ENCODE measurements at places on chromosomes 4 and X.

DNA sequence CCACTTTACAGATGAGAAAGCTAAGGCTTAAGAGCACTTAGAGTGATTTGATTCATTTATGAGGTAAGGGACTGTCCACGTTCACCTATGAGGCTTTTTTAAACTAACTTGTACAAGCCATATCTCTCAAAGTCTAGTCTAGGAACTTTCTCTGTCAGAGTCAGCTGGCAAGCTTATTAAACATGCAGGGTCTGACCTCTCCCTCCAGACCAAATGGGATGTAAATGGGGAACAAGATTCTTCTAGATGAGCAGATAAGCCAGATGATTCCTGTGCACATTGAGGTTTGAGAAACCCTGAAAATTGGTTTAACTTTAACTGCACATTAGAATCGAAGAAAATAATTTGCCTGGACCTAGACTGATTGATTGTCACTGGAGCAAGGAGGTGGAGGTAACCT is 160.0 kb upstream of the SPRY1 start:
- DNase-seq, result no peak

- DNase-seq, result peak; percentile 36
Measured at GRCh38 chrX:109886122-109886761, 116.7 kb upstream of the TMEM164 start.

DNA sequence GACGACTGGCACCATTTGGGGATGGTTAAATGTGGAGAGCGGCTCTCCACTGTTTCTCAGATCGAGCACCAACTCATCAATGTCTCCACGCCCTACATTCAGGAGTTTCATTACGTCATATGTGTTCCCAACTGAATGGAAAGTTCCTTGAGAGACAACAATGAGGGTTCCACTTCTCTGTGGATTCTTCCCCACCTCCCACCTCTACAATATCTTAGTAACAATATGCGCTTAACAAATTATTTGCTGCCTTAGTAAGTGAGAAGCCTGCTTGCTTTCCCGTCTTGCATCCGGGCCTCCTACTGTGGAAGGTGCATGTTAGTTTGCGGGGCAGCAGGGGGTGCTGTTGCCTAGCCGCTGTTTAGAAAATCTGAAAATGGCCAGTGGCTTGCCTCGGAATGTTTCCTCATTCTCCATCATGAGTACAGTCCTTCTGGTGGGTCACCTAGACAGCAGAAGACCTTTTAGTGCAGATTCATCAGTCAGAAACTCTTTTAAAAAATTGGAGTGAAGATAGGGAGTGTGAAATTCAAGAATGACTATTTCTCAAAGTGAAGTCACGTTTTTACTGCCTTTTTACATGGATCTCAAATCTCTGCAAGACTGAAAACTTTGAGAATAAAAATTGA is 55.7 kb downstream of the PHOX2B start:
- DNase-seq, result peak; percentile 80

GRCh38 chr4:36532670-36533379 is 251.4 kb downstream of the DTHD1 start:
- DNase-seq, result no peak

- no peak for DNase-seq
Measured at GRCh38 chr4:65661471-65661870, 8.8 kb downstream of the EPHA5 start.

GRCh38 chrX:110402091-110402849 is 43.6 kb downstream of the RTL9 start:
- no peak for DNase-seq

- DNase-seq, result no peak
Measured at GRCh38 chrX:18856645-18856997, 127.3 kb downstream of the PHKA2 start.

DNA sequence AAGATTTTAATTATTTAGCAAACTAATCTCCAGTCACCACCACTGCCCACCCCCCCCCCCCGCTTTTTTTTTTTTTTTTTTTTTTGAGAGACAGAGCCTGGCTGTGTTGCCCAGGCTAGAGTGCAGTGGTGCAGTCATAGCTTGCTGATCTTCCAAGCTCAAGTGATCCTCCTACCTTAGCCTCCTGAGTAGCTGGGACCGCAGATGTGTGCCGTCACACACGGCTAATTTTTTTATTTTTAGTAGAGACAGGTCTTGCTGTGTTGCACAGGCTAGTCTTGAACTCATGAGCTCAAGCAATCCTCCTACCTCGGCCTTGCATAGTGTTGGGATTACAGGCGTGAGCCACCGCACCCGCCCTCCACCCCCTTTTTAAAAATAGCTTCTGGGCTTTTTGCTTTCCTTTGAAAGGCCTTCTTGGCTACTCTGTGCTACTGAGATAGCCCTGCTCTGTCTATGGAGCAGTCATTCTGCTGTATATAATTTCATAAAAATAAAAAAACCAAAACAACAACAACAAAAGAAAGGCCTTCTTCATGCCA is 18.7 kb downstream of the TXLNG start:
- DNase-seq, result no peak

DNA sequence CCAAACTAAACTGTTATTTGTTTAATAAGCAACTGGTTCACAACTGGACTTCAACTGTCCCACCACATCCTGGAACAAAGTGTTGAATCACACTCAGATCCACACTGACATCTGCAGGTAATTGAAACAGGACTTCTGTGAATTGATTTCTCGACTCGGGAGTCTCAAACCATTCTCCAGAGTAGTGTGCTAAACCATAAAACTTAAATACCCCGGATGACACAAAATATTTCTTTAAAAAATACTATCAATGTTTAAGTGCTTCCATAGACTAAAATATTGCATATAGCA is 95.4 kb upstream of the PLAC1 start:
- DNase-seq, result no peak

DNA sequence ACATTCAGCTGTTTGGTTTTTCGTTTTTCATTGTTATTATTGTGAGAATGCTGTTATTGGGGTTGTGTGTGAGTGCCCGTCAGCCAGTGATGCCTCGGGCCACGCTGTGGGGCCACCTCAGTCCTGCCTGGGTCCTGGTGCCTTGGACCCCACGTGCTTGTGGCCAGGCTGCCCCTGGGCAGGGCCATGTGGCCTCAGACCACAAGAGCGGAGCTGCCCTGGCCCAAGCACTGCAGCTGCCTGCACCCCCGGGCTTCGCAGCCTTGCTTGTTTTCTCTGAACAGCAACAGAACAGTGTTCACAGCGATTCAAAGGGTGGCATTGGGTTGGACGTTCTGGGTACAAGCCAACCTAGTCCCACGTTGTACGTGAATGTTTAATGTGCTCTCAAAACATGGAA is 56.9 kb downstream of the CPLX1 start:
- no peak for DNase-seq

DNA sequence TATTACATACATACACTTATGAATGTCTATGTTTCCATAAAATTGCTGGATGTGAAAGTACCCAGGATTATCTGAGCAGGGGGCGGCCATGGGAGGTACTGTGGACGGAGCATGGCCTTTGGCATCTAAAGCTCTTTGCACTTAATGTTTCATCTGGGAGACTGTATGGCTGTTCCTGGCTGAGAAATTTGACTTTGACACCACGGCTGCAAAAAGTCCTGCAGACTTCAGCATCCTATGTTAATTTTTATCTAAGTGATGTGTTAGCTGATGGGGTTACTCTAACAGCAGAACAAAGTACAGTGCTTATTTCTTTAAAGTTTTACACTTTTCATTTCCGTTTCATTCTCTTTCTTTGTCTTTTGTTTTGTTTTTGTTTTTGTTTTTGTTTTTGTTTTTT is 139.8 kb upstream of the STX18 start:
- no peak for DNase-seq

DNA sequence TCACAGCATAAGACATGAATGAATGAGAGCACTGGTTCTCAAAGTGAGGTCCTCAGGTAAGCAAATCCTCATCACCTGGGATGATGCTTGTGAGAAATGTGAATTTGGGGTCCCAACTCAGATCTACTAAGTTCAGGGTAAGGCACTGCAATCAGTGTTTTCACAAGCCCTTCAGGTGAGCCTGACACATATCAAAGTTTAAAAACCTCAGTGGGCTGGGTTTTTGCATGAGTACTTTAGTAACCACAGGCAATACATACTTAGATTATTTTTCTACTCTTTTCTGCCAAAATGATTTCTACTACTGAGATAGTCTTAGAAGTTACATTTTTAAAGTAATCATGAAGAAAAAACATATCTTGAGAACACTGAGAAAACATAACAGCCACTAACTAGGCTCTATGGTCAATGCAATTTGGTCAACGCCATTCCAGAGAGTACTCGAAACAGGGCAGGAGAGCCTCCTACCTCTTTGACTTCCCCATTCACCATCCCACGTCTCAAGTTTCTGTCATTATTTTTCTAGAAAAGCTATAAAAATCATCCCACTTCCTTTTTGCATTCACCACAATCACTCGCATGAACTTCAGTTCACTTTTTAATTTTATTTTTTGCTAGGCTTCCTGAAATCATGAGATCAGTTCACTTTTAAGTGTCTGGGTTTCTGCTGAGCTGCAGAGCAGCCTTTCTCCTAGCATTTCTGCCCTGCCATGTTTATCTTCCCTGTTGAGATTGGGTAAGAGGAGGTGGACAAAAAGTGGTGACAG is 73.8 kb downstream of the MFAP3L start:
- no peak for DNase-seq

- DNase-seq, result no peak
Measured at GRCh38 chrX:139844884-139845283, 88.0 kb downstream of the ATP11C start.

- no peak for DNase-seq
Measured at GRCh38 chrX:151765026-151765425, 30.5 kb downstream of the CNGA2 start.

DNA sequence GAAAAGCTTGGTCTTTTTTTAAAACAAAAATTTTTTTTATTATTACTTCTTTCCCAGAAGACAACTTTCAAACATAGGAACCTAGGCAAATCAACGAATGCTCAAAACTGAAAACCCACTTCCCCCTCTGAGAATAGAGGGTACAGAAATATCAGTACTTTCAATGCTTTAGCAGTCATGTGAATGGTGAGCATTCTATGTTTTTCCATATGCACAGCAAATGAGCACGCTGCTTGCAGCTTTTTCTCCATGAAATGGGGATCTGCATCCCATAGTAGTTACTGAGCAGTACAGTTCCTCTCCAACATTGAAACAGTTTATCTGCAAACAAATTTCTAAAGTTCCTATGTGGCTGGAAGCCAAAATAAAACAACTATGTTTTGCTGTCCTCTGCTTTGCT is 108.4 kb upstream of the BMP2K start:
- no peak for DNase-seq

DNA sequence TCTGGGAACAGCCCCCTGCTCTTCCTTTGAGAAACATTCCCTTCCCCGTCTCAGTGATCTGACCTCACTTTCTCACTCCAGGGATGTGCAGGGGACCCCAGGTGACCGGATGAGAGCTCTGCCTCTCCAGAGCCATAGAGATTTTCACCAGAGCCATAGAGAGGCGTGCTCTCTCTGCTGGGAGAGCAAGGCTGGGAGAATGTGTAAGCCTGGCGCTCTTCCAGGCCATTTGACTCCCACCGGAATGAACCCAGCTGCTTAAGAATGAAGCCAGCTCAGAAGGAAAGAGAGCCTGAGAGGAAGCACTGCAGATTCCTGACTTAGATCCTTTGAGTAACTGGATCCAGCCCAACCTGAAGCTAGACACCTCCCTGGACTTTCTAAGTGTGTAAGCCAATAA is 106.4 kb downstream of the DHX15 start:
- no peak for DNase-seq

- peak; percentile 3 for DNase-seq
Measured at GRCh38 chrX:51860679-51861078, 32.7 kb upstream of the MAGED1 start.

DNA sequence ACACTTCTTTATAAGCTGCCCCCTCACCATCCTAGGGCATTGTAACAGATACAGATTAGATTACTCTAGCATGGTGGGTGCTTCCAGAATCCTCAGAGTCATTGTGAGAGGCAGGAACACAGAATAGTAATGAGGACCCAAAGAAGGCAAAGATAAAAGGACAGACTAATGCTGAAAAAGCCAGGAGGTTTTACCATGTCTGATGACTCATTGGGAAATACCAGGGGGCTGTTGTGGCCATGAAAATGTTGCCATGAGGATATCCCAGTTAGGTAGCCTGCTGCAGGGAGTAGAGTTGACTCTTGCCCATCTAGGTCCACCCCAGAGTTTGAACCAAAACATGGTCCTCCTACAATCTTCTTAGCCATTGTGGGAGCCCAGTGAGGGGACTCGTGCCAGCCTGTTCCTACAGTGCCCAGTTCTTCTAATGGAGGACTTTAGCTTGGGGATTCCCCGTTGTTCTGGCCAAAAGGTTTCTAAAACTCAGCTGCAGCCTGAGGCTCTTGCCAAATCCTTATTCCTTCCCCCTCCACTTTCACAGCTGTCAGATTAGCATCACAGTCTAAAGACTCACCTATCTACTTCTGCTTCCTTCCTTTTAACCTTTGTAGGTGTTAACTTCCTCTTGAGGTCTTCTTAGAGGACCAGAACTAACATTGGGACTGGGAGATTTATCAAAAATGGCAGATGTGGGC is 586.0 kb upstream of the AADAT start:
- DNase-seq, result no peak

DNA sequence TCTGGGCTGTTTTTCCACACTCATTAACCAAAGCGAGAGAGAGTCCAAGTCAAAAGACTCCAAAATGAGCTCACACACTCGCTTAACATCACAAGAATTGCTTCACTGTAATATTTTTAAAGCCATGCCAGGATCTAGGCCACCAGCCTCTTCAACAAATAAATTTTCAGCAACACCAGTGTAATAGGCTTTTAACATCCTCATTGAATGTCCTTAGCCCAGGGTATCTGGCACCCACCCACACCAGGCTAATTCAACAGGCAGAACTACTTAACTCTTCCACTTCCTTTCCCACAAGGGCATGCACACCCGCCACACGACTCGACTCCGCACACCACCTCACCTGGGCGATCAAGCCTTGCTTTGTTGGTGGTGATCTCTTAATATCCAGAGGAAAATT is 34.2 kb downstream of the FAT1 start:
- no peak for DNase-seq

GRCh38 chrX:100194082-100194775 is 215.8 kb downstream of the PCDH19 start:
- DNase-seq, result no peak

- DNase-seq, result no peak
Measured at GRCh38 chr4:2332201-2332975, 70.5 kb upstream of the MXD4 start.

DNA sequence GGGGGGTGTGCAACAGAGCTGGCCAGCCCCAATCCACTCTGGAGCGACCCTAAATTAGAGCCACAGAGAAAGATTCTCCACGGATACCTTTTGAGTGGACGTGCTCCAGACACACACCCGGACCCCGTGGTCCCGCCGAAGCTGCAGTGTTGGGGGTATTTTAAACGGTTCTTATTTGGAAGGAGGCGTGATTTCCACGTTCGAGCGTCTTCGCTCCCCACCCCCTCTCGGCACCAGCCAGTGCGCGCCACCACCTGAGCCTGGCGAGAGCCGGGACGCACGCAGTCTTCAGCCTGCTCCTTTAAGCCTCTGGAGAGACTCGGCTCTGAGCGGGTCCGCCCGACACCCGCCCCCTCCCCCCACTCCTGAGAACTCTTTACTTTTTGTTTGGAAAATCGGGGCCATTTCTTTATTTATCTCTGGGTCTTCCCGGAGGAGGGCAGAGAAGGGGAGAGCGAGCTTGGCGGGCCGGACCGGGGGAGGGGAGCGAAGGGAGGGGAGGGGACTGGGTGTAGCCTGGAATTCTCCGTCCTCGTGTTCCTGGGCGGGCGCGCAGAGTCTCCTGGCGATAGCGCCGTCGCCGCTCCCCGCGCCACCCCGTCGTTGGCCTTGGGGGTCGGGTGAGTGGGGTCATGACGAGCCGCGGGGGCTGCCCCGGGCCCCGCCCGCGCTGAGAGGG is 668 bp upstream of the PTCHD1 start:
- no peak for DNase-seq

- DNase-seq, result no peak
Measured at GRCh38 chr4:72953571-72953970, 115.9 kb downstream of the COX18 start.
